ENCODE measurements at places on chromosomes 3 and 15.

DNA sequence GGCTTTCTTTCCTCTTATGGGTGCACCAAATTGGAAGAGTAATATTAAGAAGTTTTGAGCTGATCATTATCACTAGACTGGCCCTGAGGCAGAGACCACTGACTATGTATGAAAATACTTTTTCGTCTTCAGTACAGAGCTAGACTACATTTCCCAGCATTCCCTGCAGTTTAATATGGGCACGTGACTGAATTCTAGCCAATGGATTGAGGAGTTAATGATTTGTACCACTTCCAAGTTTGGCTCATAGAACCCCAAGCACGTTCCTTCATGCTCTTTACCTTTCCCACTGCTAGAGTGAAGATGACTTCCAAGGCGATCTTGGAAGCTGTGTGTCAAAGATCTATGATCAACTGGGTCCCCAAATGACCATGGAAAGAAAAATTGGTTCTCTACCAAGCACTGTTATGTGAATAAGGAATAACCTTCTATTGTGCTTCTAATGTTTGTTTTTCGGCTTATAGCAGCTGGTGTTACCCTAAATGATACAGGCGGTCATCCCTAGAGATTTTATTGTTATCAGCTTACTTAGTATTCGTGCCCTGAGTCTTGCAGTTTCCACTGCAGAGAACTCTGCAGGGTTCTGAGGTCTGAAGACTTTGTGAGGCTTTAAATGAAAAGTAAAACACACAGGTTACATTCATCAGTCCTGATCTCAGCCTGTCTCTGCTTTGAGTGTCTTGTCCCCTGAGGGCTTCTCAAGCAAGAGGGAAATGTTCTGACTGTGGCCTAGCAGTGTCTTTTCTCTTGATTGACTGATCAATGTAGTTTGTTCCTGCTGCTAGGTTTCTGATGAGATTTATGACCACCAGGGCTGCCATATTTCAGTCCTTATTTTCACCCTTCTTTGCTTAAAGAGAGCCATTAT lies 486.8 kb downstream of the PDCD6IP start:
- no peak for DNase-seq

DNA sequence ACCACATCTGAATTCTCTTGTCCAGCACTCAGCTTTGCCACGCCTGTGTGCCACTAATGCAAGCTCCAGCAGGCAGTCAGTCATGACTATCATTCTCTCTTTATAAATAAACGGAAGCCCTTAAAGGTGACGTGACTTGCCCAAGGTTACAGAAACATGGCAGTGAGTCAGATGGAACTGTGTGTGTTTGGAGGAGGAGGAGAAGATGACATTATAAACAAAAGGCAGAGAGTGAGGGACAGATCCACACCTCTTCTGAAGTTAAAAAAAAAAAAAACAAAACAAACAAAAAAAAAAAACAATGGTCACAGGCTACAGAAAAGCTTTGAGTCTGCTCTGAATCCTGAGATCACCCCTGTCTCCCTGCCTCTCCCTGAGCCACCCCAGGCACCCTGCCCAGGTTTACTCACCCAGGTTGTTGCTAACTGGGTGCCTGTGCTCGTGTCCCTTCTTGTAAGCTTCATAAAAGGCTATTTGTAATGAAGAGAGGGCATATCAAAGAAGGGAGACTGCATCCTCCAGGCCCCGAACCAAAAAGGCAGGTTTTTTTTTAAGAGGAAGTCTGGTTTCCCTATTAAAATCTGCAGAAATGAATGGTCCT lies 119.7 kb upstream of the PHLDB2 start:
- no peak for DNase-seq

DNA sequence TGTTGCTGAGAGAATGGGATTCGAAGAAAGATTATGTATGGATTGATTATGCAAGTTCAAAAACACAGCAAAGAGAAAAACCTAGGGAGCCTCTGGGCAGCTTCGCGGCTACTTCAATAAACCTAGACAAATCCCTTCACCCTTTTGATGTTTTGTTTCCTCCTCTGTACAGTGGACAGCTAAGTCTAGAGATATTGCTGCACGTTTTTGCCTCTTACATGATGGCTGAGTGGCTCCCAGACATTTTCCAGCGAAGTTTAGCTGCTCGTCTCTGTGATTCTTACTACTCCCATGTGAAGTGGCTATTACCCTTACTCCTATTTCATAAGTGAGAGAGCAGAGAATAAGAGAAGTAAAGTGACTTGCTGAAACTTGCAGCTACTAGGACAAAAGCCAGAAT lies 695.0 kb upstream of the GRM7 start:
- DNase-seq = no peak

GRCh38 chr3:114794894-114795630 lies 352.0 kb downstream of the ZBTB20 start:
- DNase-seq = no peak

- DNase-seq = no peak
Observed at GRCh38 chr3:6657591-6657990, 203.3 kb upstream of the GRM7 start.

DNA sequence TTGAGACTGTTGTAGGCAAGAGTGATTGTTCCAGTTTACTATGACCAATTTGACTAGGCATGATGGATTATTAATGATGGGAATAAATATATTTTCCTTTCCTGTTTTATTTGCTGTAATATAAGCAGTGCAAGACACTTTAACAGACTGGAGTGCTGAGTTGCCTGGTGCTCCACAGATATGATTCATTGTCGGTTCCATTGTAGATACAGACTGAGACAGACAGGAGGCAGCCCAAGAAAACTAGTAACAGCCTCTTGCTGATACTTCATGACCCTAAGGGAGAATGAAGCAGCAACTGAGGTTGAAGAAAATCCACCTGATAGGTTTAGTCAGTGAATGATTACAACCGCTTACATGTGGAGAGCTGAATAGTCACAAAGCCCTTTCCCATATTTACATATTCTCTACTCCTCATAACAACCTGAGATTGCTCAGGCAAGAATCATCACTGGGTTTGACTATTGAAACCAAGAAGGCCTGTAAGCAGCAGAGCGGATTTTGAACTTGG lies 235.1 kb upstream of the TPRG1 start:
- no peak for DNase-seq

- DNase-seq = peak; percentile 38
Observed at GRCh38 chr3:184808021-184808420, 3.9 kb upstream of the VPS8 start.

- no peak for DNase-seq
Observed at GRCh38 chr3:141346418-141346817, 21.9 kb upstream of the ZBTB38 start.

- DNase-seq = no peak
Observed at GRCh38 chr3:132406587-132406986, 10.7 kb upstream of the DNAJC13 start.

DNA sequence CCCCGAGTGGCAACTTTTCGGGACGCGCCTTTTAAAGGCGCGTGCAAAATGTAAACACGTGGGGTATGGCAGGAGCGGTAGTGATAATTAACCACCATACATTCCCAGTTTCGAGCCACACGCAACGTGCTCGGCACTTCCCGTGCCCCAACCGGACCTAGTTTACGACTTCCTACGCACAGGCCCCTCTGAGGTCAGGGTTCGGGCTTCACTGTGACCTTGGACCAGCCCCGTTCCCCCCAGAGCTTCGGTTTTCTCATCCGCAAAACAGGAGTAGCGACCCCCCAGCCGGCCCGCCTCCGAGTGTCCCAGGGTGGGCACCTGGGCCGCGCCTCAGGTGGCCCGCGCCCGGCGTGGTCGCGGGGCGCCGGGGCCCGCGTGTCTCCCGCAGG lies 451 bp downstream of the CHCHD4 start:
- DNase-seq = peak; percentile 71

DNA sequence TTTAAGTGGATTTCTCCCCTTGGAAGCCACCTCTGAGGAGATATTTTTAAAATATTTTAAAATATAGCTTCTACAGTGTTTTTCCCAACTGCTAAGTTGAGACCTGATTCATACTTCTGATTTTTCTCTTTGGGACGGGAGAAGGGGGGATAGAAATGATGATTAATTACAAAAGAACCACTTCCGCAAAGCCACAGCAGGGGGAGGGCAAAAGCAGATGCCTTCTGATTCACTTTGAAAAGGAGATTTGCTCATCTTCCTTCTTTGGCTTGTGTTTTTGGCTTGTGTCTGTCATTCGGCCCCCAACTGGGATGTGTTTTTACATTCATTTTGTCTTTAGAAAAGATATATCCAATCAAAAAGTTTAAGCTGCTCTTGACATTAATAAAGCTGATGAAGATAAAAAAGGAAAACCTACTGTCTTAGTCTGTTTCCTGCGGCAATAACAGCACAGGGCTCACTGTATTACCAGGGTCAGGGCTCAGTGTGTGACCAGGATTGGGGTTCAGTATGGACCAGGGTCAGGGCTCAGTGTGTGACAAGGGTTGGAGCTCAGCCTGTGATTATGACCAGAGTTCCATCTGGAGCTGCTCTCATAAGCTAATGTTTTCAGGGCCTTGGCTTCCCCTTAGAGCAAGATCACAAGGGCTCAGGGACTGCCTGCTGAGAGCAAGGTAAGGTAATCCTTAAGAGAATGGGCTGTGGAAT lies 223.2 kb downstream of the MTHFS start:
- peak; percentile 33 for DNase-seq

DNA sequence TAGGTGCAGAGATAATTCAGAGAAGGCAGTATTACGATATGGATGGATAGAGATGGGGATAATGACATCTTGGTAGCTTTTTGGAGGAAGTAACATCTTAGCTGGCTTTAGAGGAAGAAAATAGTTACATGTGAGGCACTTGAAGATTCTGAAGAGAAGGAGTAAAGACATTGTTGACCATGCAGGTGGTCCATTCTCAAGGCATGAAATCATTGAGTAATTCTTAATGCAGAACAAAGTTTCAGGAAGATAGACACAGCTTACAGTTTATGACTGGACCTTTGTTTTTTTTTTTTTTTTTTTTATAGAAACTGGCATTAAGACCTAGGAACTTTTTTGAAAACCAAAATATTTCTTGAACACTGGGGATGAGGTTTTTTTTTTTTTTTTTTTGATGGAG lies 28.2 kb downstream of the MBNL1 start:
- no peak for DNase-seq

Data from activated CD4-positive, alpha-beta memory T cell treated with anti-CD3 and anti-CD28 coated beads for 36 hours (primary cell).